B cell (primary cell): ENCODE measurements at places on chromosomes 16 and 17. TPM values are rescaled to one million over a fixed set of nuclear protein-coding genes. Genes with fewer than 3 reads are reported as not detected.

DNA sequence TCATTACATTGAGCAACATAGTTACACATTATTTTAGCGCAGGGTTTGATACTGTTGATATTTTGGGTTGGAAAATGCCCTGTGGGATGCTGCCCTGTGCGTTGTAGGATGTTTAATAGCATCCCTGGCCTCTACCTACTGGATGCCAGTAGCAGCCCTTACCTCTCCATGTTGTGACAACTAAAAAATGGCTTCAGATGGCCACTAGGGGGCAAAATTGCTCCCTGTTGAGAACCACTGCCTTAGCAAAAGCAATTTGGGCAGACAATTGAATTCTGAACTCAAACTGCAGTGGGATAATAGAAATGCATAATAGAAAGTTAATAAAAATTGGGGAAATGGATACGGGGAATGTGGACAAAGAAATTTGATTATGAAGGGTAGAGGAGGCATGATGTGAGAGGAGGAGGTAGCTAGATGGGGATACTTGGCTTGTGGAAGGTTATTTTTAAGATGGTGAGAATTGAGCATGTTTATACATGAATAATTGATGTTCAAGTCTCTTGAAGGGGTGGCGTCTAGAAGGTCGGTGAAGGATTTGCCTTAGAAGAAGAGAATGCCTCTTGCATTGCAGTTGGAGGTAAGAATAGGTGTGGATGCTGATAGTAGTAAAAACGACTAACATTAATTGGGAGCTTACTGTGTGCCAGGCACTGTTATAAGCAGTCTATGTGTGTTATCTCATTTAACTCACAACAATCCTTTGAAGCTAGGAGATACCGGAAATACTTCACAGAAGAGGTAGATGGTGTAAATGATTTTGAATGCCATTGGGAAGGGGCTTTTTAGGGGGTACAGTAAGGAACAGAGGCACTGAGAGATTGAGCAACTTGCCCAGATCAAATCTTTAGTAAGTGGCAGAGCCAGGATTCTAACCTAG lies 19.0 kb downstream of the HEATR9 start:
- peaks cover 44% of the 10 kb centered on the region for H3K36me3 ChIP-seq
- H3K27ac ChIP-seq = no peak overlapping the region
- no peak overlapping the region for H3K4me3 ChIP-seq
- peak; percentile 65 for DNase-seq

- H3K36me3 ChIP-seq = no peaks in the 10 kb centered on the region
- H3K4me3 ChIP-seq = no peak overlapping the region
- no peaks in the 10 kb centered on the region for H3K27me3 ChIP-seq
- no peaks in the 10 kb centered on the region for H3K4me1 ChIP-seq
- H3K27ac ChIP-seq = no peak overlapping the region
Observed at GRCh38 chr17:83143817-83144231, 64.4 kb downstream of the METRNL start.

The ZPBP2 gene
- 1.7 and 2.0 TPM in 2 replicates for total RNA-seq

- DNase-seq = no peak
- no peaks in the 10 kb centered on the region for H3K36me3 ChIP-seq
- H3K4me1 ChIP-seq = no peaks in the 10 kb centered on the region
- H3K27ac ChIP-seq = no peak overlapping the region
Observed at GRCh38 chr16:78884204-78884603, 716.3 kb downstream of the MAF start.

DNA sequence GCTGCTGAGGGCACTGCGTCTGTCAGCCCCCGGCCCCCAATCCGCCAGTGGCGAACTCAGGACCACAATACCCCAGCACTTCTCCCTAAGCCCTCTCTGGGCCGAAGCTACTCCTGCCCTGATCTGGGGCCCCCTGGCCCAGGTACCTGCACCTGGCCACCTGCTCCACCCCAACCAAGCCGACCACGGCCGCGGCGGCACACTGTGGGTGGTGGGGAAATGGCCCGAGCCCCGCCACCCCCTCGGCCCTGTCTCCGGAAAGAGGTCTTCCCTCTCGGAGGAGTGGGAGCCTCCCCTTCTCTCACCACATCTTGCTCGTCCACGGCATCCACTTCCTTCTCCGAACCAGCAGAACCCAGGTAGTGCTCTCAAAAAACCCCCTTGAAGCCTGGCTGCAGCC lies 3.4 kb upstream of the FBRS start:
- H3K4me3 ChIP-seq = no peak overlapping the region
- H3K27ac ChIP-seq = no peak overlapping the region
- no peaks in the 10 kb centered on the region for H3K27me3 ChIP-seq
- H3K4me1 ChIP-seq = peaks cover 15% of the 10 kb centered on the region
- H3K36me3 ChIP-seq = peaks cover 46% of the 10 kb centered on the region
- no peak for DNase-seq

DNA sequence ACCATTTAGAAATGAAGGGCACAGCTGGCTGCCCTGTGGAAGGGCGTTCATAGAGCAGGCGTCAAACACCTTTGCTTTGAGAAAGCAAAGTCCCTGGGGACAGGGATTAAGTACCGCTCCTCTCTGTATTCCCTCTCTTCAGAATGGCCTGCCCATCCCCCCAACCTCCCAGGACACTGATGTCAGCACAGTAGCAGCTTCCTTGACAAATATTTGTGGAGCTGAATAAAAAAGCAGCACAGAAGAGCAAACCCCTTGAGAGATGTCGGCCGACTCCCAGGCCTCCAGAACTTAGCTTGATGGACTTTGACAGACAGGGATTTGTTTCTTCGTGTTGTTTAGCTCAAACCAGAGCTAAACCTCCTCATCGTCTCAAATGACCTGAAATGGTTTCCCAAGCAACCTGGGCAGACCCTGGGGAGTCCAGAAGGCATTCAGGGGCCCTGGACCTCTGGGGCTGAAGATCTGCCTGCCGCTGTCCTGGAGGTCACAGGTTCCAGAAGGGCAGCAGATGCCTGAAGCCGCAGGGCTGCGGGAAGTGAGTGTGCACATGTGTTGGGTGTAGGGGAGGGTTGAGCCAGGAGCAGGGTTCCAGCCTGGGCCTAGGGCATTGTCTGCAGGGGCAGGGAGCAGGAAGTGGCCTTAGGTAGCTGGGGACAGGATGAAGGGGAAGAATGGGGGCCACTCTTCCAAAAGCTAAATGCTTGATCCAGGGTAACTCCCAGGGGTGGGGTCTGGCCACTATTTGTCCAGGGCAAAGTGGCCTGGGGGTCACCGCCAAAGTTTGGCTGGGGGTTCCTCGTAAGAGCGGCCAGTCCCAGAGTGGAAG lies 42.3 kb upstream of the NKD1 start:
- H3K4me3 ChIP-seq = no peak overlapping the region
- no peaks in the 10 kb centered on the region for H3K27me3 ChIP-seq
- no peaks in the 10 kb centered on the region for H3K4me1 ChIP-seq
- DNase-seq = no peak

DNA sequence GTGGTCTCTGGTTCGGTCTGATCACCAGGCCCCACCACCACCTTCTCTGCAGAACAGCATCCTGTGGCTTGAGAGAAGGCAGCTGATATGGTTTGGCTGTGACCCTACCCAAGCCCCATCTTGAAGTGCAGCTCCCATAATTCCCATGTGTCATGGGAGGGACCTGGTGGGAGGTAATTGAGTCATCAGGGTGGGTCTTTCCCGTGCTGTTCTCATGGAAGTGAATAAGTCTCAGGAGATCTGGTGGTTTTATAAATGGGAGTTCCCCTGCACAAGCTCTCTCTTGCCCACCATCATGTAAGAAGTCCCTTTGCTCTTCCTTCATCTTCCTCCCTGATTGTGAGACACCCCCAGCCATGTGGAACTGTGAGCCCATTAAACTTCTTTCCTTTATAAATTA lies 352.3 kb upstream of the CDH5 start:
- H3K27ac ChIP-seq = no peak overlapping the region
- H3K27me3 ChIP-seq = no peaks in the 10 kb centered on the region
- H3K4me3 ChIP-seq = no peak overlapping the region
- DNase-seq = no peak

DNA sequence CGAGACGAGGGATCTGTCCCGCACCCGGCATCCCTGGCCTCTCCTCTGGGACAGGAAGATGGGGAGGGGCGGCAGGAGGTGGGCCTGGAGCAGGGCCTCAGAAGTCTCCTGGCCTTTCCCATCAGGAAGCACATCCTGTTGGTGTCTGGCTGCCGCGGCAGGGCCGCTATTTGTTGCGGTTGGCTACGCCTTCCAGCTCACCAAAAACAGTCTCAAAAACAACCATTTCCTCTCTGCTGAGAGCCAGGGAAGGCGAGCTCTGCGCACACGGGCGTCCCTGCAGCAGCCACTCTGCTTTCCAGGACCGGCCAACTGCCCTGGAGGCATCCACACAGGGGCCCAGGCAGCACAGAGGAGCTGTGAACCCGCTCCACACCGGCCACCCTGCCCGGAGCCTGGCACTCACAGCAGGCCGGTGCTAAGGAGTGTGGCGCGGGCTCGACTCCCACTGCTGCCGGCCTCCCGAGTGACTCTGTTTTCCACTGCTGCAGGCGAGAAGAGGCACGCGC lies at the start of gene TMEM204:
TMEM204 (plus strand) TSS at position 224 of the 509 bp plus-strand sequence. CDS start 610 bp downstream, outside the sequence.
- no peaks in the 10 kb centered on the region for H3K36me3 ChIP-seq
- peaks cover 15% of the 10 kb centered on the region for H3K4me1 ChIP-seq
- H3K27ac ChIP-seq = peak within 1 kb of the TSS; percentile 60
- no peak for DNase-seq
- H3K4me3 ChIP-seq = peak within 1 kb of the TSS; percentile 48

The NT5M gene
- total RNA-seq = 0.46 and 0.47 TPM in 2 replicates

DNA sequence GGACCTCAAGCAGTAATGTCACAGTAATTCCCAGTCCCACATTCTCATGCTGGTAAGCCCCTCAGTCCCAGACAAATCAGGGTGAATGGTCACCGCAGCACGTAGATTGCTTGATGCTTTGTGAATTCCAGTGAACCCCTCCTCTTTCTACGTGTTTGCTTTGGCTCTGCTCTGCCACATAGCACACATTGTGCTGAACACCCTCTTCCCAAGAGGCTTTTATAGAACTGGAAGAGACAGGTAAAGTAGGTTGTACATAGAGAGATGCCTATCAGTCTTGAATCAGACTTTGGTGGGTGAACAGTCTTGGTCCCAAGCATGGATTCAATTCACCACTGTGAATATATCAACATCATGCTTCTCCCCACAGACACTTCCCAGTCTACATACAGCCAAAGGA lies 579 bp upstream of the KRTAP9-6 start:
- H3K27me3 ChIP-seq = no peaks in the 10 kb centered on the region
- H3K27ac ChIP-seq = no peak overlapping the region
- no peak overlapping the region for H3K4me3 ChIP-seq
- H3K4me1 ChIP-seq = no peaks in the 10 kb centered on the region

The KRT17 gene
- not detected in 2 replicates for total RNA-seq

The CACNG5 gene
- total RNA-seq = not detected in 2 replicates

- H3K27me3 ChIP-seq = no peaks in the 10 kb centered on the region
- peak overlapping the region; percentile 72 for H3K27ac ChIP-seq
- peaks cover 10% of the 10 kb centered on the region for H3K36me3 ChIP-seq
Observed at GRCh38 chr17:49404361-49404760, 10.3 kb downstream of the PHB1 start.

The CPD gene
- 12.5 and 15.6 TPM in 2 replicates for total RNA-seq

- no peaks in the 10 kb centered on the region for H3K36me3 ChIP-seq
- DNase-seq = no peak
- peaks cover 32% of the 10 kb centered on the region for H3K4me1 ChIP-seq
- no peaks in the 10 kb centered on the region for H3K27me3 ChIP-seq
- no peak overlapping the region for H3K4me3 ChIP-seq
Observed at GRCh38 chr17:16954521-16954920, 17.4 kb downstream of the TNFRSF13B start.

DNA sequence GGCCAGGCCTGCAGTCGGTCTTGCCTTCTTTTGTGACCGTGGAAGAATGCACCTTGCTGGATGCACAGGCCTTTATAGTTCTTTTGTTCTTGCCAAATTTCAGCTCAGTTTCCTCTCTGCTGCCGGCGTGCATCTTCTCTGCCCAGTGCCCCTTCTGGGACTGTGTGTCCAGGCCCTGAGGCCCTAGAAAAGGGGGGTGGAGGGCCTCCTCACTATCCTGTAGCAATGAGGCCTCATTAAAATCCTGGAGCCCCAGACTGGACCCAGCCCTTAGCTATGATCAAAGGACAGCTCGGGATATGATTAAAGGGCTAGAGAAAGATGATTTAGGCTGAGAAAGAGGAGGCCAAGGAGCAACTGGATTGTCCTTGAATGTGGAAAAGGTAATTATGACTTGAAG lies 229.8 kb downstream of the SEC14L1 start:
- no peaks in the 10 kb centered on the region for H3K36me3 ChIP-seq
- H3K4me3 ChIP-seq = no peak overlapping the region
- H3K27ac ChIP-seq = no peak overlapping the region
- H3K27me3 ChIP-seq = no peaks in the 10 kb centered on the region
- no peak for DNase-seq

The KRT12 gene
- not detected in 2 replicates for total RNA-seq

- DNase-seq = no peak
- H3K4me3 ChIP-seq = no peak overlapping the region
- no peaks in the 10 kb centered on the region for H3K4me1 ChIP-seq
- H3K36me3 ChIP-seq = no peaks in the 10 kb centered on the region
- H3K27me3 ChIP-seq = no peaks in the 10 kb centered on the region
- no peak overlapping the region for H3K27ac ChIP-seq
Observed at GRCh38 chr16:30548416-30549253, 9.5 kb downstream of the ZNF764 start.

- no peaks in the 10 kb centered on the region for H3K36me3 ChIP-seq
- no peaks in the 10 kb centered on the region for H3K27me3 ChIP-seq
- peak; percentile 61 for DNase-seq
- H3K27ac ChIP-seq = no peak overlapping the region
Observed at GRCh38 chr16:8660841-8661301, 13.5 kb upstream of the ABAT start.

GRCh38 chr17:80277751-80278671 lies 17.4 kb downstream of the RNF213 start:
- H3K36me3 ChIP-seq = peaks cover 49% of the 10 kb centered on the region
- H3K4me3 ChIP-seq = no peak overlapping the region
- DNase-seq = no peak
- no peak overlapping the region for H3K27ac ChIP-seq
- H3K27me3 ChIP-seq = no peaks in the 10 kb centered on the region
- H3K4me1 ChIP-seq = no peaks in the 10 kb centered on the region

- H3K4me1 ChIP-seq = no peaks in the 10 kb centered on the region
- H3K27me3 ChIP-seq = no peaks in the 10 kb centered on the region
- H3K36me3 ChIP-seq = peaks cover 20% of the 10 kb centered on the region
Observed at GRCh38 chr16:4465977-4466779, 8.2 kb downstream of the NMRAL1 start.

GRCh38 chr17:39757176-39757662 lies 19.5 kb downstream of the GRB7 start:
- DNase-seq = peak; percentile 36
- no peak overlapping the region for H3K4me3 ChIP-seq
- peaks cover 70% of the 10 kb centered on the region for H3K4me1 ChIP-seq
- H3K27ac ChIP-seq = peak overlapping the region; percentile 100
- no peaks in the 10 kb centered on the region for H3K27me3 ChIP-seq

GRCh38 chr17:55424893-55425540 lies 3.4 kb upstream of the MMD start:
- no peak overlapping the region for H3K27ac ChIP-seq
- DNase-seq = peak; percentile 35
- peaks cover 31% of the 10 kb centered on the region for H3K4me1 ChIP-seq
- no peaks in the 10 kb centered on the region for H3K27me3 ChIP-seq
- no peak overlapping the region for H3K4me3 ChIP-seq
- no peaks in the 10 kb centered on the region for H3K36me3 ChIP-seq

DNA sequence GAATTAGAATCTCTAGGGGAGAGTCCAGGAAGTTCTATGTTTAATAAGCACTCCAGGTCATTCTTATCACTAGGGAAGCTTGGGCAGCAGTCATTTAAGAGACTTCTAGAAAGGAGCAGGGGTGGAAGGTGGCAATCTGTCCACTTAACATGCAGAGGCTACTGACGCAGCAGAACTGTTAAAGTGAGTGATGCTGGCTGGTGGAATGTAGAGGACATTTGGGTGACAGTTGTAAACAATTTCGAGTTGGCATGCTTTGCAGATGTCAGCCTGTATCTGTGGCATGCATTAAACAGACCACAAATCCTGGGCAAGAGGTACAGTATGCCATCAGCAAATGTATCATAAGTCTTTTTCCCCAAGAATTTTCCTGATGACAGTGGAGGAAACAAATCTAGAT lies 40.5 kb upstream of the HS3ST3A1 start:
- H3K27ac ChIP-seq = no peak overlapping the region
- H3K27me3 ChIP-seq = no peaks in the 10 kb centered on the region
- no peaks in the 10 kb centered on the region for H3K4me1 ChIP-seq
- no peak for DNase-seq
